ENCODE measurements at places on chromosomes 1 and 21.

- no peak for DNase-seq
These were observed 10.0 kb upstream of the KCNA10 start for GRCh38 chr1:110529011-110529410.

GRCh38 chr1:31792541-31792940 lies 23.3 kb downstream of the SPOCD1 start:
- no peak for DNase-seq

DNA sequence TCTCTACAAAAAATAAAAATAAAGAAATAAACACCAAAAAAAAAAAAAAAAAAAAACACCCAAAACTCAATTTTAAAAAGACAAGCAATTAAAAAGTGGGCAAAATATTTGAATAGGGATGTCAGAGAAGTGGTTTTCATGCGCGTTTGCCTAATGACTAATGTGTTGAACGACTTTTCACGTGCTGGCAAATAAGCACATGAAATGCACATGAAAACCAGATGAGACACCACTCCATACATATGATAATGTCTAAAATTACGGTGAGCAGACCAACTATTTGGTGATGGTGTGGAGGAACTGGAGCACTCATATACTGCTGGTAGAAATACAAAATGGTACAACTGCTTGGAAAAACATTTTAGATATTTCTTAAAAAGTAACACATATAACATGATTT lies 39.4 kb upstream of the UHMK1 start:
- no peak for DNase-seq

DNA sequence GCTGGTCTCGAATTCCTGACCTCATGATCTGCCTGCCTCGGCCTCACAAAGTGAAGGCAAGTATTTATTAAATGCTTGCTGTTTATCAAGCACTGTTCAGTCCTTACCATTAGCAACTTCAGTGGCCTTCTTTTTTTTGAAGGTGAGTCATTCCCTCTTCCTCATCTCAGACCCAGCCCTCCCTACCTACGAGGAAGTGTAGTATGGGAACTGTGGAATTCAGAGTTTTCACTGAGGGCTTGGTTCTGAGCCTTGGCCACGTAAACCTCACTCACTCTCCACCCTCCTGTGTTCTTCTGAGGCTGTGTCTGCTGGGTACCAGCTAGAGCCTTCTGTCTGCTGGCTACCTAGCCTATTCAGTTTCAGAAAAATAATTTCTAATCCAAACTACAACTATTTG lies 218.3 kb upstream of the SGIP1 start:
- DNase-seq: no peak

DNA sequence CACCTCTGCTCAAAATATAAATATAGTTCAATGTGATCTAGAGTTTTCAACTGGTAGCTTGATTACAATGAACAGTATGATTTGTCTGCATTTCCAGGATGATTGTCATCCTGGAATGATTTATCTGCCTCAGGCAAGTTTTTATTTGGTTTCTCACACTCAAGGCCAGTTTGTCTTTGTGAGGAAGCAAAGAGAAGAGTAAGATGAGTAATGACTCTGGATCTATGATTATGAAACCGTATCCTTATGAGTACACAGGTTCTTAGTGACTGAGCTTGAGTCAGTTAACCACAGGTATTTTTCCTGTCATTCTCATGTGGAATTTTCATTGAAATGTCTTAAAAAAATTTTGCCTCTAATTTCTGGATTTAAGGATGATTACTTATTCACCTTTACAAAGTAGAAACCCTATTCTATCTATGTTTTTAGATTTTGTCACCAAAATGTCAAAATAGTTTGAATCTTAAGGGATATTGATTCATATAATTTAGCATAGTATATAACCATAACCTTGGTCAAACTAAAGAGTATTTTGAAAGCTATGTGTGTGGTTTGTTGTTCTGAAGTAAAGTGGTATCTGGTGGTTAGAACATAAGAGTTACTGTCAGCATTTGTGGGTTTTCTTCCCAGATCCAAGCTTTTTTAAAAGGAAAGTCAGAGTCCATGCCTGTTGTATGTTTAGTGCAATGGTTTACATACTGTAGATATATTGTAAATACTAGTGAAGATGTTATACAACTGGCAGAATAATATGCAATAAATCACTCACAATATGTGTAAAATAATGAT lies 145.0 kb downstream of the RASAL2 start:
- DNase-seq: no peak

DNA sequence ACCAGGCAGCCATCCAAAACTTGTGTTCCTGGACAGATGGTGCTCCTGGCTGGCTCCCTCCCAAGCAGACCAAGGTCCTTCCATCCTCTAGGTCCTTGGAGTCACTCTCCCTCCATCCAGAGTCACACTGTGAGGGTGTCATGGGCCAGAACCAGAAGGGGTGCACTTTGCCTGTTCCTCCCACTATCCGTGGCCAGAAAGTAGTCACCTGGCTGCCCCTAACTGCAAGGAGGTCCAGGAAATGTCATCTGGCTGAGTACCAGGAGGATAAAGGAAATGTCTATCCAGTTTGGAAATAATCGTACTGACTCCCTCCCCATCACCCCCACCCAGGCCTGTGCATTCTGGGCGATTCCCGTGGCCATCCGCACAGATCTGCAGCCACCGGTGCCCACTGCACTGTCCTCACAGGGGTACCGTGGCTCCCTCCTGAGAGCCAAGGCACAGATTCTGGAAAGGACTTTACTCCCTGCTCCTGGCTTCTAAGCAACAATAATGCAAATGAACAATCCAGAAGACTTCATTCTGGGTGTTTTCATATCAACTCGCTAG lies 253.2 kb downstream of the NPHP4 start:
- no peak for DNase-seq
